ENCODE measurements at places on chromosomes 3 and 15. TPM values are rescaled to one million over a fixed set of nuclear protein-coding genes. Genes with fewer than 3 reads are reported as not detected.

The THAP10 gene
- 0.36 TPM for total RNA-seq

The COL8A1 gene
- total RNA-seq, result 0.06 TPM

The CFAP20DC gene
- 1.2 TPM for total RNA-seq

The GOLGA6L7 gene
- total RNA-seq, result not detected

The KCNH8 gene
- total RNA-seq, result not detected

The FBXL2 gene
- total RNA-seq, result not detected

The MAP3K13 gene
- total RNA-seq, result 13.1 TPM

The CPEB1 gene
- 0.55 TPM for total RNA-seq

The CCR1 gene
- total RNA-seq, result 0.36 TPM

The CFAP91 gene
- 0.32 TPM for total RNA-seq

The LMAN1L gene
- not detected for total RNA-seq

The ANKUB1 gene
- total RNA-seq, result not detected

The SLC6A1 gene
- not detected for total RNA-seq

The SEMA3G gene
- 0.08 TPM for total RNA-seq

The EAF2 gene
- total RNA-seq, result 10.3 TPM

The GOLGA6L9 gene
- total RNA-seq, result 1.7 TPM

The ARPIN gene
- not detected for total RNA-seq

Measured in activated CD8-positive, alpha-beta memory T cell treated with anti-CD3 and anti-CD28 coated beads for 36 hours (primary cell).